ENCODE measurements at places on chromosomes 3 and 15. TPM values are rescaled to one million over a fixed set of nuclear protein-coding genes. Genes with fewer than 3 reads are reported as not detected.
A peak's percentile ranks its signal among the peaks of the same experiment; 100 is the strongest.

The CNTN6 gene
- total RNA-seq = 1.3 TPM

The HRG gene
- not detected for total RNA-seq

The IL17RB gene
- total RNA-seq = not detected

The GRK7 gene
- total RNA-seq = not detected

The LRRK1 gene
- total RNA-seq = 18.0 TPM

The CLDN18 gene
- not detected for total RNA-seq

The ADAMTS7 gene
- 7.5 TPM for total RNA-seq

The SCAP gene
- total RNA-seq = 47.7 TPM

The EDC3 gene
- total RNA-seq = 11.3 TPM

The COLQ gene
- total RNA-seq = 1.8 TPM

The TRIM42 gene
- total RNA-seq = not detected

The TTLL13 gene
- 0.09 TPM for total RNA-seq

- no peak for DNase-seq
Observed at GRCh38 chr3:46615050-46615775, 2.9 kb downstream of the FAM240A start.

DNA sequence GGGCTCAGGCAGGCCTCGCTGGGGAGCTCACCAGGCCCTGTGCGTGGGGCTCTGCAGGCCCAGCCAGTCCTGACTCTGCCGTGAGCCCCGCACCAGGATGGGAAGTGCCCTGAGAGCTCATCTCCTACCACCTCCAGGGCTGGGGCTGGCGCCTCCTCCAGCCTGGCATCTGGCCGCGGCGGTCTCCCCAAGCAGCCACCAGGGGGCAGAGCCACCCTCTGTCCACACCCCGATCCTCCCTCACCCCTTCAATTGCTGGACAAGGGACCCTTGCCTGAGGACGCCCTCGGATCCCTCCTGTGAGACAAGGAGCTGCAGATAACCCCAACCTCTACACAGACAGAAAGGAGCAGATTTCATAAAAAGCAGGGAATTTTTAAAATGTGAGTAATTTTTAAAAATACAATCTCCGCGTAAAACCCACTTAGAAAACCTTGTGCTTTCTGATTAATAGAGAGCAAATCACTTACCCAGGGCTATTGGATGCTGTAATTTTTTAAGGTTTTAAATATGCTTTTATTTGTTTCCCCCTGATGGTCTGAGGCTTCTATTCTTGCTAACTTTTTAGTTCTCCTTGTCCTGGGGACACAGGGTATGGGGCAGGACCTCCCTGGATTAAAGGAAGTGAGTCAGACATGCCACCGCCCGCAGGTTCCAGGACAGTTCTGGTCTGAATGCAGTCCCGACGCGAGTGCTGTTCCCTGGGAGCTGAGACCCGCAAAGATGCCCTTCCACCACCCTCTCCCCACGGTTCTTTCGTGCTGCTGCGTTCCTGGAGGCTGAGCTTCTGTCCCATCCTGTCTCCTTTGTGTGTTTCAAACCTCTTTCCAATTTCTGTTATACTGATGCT, 52.3 kb upstream of the CHRNA7 start:
- peak; percentile 16 for DNase-seq

GRCh38 chr15:71256934-71257664, 141.8 kb downstream of the THSD4 start:
- no peak for DNase-seq

DNA sequence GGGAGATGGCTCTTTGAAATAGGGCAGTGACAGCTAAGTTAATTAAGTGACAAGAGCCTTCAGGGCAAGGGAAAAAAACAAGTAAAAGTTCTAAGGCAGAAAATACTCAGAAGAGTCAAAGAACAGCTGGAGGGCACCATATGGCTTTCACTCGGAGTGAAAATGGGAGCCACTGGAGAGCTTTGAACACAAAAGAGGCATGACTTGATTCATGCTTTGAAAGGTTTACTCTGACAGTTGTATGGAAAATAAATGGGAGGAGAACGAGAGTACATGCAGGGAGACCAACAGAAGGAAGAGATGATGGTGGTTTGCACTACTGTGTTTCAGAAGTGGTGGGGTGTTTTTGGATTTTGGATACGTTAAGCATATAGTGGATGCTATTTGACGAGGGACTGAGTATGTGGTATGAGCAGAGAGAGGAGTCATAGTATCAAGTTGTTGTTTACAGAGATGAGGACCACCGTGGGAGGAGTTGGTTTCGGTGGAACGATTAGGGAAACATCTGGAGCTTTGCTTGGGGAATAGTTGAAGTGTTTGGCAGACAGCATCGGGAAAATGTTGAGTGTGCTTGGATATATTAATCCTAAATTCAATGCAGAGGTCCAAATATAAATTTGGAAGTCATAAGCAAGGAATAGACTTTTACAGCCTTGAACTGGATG, 411.5 kb downstream of the GABRG3 start:
- no peak for DNase-seq

GRCh38 chr3:24288496-24289236, 206.0 kb downstream of the THRB start:
- DNase-seq = peak; percentile 68

GRCh38 chr3:23876923-23877322, 39.9 kb downstream of the NKIRAS1 start:
- DNase-seq = no peak

DNA sequence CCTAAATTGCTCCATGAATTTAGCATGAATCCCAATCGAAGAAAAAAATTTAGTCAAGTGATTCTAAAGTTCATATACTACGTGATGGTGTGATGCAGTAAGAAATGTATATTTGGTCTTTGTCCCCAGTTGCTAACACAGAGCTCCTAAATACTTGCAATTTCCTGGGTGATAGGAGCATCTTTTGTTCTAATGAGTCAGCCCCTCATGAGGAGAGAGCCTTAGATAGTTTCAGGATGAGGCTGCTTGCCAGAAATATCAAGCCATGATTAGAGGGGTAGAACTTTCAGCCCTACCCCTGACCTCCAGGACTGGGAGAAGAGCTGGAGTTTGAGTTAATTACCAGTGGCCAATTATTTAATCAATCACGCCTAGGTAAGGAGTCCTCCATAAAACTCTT, 170.2 kb downstream of the PDE8A start:
- DNase-seq = no peak

- DNase-seq = peak; percentile 15
Observed at GRCh38 chr15:41558400-41559238, at the start of gene TYRO3. TSS of gene TYRO3 (plus strand) at chr15:41559212. CDS start at chr15:41559258, 46 bp downstream.

DNA sequence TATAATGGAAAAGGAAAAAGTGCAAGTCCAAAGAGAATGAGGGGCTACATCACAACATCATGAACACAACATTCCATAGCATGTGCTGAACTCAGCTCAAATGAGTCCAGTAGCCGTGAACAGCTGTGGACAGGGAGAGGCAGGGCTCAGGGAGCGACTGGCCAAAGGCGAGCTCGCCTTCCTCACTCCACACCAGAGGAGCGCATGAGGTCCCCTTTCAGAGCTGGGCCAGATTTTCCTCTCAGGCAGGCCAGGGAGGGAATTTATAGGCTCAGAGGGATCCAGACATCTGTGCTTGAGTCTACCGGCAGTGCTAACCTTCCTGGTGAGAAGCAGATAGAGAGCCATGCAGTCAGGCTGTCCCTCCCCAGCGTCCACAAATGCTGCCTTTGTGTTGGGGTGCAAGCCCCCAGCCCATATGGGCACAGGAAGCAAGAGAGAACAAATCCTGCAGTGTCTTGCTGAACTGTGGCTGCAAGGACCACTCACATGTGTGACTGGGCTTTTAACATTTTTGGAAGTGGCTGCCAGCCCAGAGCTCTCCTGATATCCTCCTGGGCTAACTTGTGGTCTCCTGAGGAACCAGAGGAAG, 32.5 kb downstream of the ARHGEF3 start:
- DNase-seq = no peak

DNA sequence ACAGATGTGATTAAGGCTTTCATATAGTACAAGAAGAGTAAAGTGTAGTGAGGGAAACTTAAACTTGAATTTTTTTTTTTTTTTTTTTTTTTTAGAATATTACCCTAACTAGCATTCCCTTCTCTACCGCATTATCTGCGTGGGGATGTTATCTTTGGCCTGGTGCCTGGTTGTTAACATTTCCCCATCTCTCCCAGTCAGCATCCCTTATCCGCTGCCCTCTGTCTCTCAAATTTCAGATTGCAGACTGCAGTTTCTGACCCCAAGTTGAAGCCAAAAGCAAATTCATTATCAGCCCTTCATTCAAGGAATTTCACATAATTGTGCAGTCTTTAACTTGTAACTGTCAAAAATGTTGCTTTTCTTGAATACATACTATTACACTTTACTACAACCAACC, 353.0 kb downstream of the PLOD2 start:
- DNase-seq = peak; percentile 66

GRCh38 chr15:35330048-35330695, 215.8 kb downstream of the DPH6 start:
- DNase-seq = no peak

GRCh38 chr3:82198009-82198408, 436.6 kb upstream of the GBE1 start:
- DNase-seq = no peak

GRCh38 chr3:123618768-123619484, 34.1 kb upstream of the HACD2 start:
- peak; percentile 86 for DNase-seq

- DNase-seq = no peak
Observed at GRCh38 chr3:97927704-97928103, 44.5 kb downstream of the RIOX2 start.

DNA sequence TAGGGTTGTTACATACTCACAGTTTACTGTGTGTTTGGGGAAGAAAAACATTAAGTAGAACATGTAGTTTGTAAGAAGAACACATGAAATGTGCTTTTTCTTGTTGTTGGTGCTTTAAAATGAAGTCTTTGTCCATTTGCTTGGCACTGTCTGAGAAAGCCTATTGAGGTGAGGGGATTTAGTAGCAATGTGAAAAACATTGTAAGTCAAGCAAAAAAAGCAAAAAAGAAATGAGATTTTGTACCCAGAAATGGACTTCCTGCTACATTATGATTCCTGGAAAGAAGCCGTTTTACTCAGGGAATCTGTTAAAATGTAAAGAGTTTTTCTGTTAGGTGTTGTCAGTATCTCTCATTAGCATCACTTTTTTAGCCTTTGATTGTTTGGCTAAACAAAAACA, 59.9 kb downstream of the KAT2B start:
- DNase-seq = no peak

DNA sequence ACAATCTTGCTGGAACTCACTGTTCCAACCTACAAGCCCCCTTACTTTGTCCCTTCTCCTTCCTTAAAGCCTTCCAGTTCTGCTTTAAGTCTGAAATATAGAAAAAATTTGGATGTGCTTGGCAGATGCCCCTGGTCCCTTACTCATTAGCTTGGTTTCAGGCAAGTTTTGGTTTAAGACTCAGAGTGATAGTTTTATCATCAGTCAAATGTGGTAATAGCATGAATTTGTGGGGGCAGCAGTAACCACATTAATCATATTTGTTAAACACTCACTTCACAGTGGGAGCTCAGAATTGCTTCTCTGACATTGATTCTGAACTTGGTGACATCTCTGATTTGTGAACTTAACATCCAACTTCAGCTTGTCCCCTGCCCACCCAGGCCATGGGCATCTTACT, 58.3 kb upstream of the ALDH1A3 start:
- DNase-seq = no peak

- peak; percentile 39 for DNase-seq
Observed at GRCh38 chr3:172397716-172398405, 50.4 kb downstream of the GHSR start.

GRCh38 chr3:109268181-109268580, 48.1 kb downstream of the DPPA2 start:
- DNase-seq = no peak

GRCh38 chr15:72271895-72272212, 500 bp downstream of the PARP6 start:
- DNase-seq = peak; percentile 26

GRCh38 chr3:10140996-10141546, 507 bp upstream of the VHL start:
- DNase-seq = no peak

DNA sequence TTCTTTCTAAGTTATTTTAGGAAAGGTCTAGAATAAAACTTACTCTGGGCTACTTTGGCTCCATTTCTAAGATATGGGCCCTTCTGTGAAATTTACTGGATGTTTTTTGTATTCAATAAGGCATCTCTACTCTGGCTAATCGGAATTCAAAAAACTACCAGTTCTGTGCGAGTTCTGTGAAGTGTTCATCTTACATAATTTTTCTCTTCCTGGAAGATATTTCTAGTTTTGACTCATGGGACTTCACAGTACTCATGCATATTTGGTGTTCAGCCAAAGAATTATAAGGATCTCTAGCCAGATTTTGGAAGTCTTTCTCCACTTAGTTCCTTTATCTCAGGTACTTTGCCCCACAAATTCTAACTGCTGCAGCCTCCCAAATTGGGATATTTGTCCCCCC, 46.4 kb upstream of the MBNL1 start:
- peak; percentile 89 for DNase-seq

DNA sequence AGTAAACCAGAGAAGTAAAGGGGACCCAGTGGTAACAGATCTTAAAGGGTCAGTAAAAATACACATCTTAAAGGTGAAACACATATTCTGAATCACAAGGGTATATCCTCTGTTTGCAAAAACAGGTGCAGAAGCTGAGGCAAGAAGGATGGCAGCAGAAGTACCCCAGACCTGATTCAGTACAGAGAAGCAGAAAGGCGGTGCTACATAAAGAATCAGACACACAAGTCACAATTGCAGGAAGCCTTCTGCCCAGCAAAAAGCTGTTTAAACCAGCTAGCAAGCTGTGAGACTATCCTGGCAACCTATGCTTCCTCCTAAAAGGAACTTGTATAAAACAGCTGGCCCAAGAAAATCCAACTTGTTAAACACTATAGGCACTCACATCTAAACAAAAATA, 49.4 kb downstream of the ZNF280D start:
- no peak for DNase-seq

DNA sequence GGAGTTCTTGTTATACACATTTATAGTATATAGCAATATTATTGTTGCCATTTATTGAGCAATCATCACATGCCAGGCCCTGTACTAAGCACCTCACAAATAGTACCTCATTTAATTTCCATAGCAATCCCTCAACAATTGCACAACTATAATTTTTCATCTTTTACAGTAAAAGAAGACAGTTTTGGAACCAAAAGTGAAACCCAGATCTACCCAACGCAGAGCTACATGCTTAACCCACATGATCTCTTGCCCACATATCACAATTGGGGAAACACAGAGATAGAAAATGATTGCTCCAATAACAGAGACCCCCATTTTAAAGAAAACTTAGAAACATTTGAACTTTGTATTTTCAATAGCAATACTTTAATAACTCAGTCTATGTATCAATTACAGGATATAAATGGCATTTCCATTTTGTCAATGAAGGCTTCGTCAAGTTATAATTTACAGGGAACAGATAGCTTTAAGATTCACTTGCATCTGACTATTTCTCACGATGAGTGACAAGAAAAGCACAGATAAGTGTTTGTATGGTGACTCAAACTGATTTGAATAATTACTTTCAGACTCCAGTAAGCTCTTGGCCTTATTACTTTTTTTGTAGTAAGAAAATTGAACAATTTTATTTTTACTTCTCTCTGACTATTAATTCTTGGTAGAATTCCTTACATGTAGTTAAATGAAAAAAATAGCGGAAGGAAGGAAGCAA, 38.7 kb upstream of the CCDC50 start:
- DNase-seq = peak; percentile 22

- DNase-seq = peak; percentile 62
Observed at GRCh38 chr3:142844339-142844977, 44.4 kb downstream of the PCOLCE2 start.

Data from fibroblast of the aortic adventitia (primary cell).